Colonic mucosa (tissue), 4 donors: ENCODE measurements at places on chromosomes 6 and 20.

- no peak for DNase-seq
These were observed 85.2 kb downstream of the RAMACL start for GRCh38 chr6:166501246-166501645.

GRCh38 chr6:3500262-3501014 is 43.6 kb upstream of the SLC22A23 start:
- no peak for DNase-seq

- no peak for DNase-seq
These were observed 35.3 kb downstream of the TMEM181 start for GRCh38 chr6:158595223-158595622.

DNA sequence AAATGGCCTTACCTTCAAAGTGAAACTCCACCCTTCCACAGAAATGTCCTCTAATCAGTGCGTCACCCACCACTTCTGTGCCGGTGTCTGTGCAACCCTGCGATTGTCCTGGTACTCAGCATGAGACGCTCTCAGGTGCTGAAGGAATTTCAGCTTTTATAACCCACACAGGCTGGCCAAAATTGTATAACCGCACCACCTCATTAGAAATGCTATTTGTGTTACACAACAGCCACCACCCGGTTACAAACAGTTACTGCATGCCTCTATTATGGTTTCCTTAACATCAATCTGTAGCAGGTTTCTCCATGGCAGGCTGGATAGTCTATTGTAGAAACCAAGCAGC is 51.5 kb downstream of the SLC23A2 start:
- DNase-seq = peak; percentile 33

- no peak for DNase-seq
These were observed 36.6 kb upstream of the NHSL1 start for GRCh38 chr6:138535728-138536455.

- DNase-seq = no peak
These were observed 30.4 kb downstream of the ZC2HC1B start for GRCh38 chr6:143894655-143895054.

GRCh38 chr6:143732536-143732935 is 54.8 kb downstream of the PHACTR2 start:
- DNase-seq = no peak

DNA sequence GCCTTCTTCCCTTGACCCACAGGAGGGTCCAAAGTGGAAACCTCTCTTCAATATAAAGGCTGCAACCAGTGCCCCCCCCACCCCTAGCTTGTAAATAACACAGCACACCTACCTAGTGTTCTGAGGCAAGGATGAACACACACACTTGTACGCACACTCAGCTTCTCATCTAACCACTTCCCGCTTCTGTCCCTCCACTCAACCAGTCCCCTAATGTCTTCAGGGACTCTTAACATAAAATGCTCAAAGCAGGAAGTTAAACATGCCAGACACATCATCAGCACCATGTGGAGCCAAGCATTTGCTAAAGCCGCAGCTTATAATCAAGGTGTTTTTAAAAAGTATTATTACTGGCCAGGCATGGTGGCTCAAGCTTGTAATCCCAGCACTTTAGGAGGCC is 35.3 kb downstream of the FOXQ1 start:
- no peak for DNase-seq

GRCh38 chr6:125821825-125822281 is 31.1 kb downstream of the NCOA7 start:
- DNase-seq = peak; percentile 80

DNA sequence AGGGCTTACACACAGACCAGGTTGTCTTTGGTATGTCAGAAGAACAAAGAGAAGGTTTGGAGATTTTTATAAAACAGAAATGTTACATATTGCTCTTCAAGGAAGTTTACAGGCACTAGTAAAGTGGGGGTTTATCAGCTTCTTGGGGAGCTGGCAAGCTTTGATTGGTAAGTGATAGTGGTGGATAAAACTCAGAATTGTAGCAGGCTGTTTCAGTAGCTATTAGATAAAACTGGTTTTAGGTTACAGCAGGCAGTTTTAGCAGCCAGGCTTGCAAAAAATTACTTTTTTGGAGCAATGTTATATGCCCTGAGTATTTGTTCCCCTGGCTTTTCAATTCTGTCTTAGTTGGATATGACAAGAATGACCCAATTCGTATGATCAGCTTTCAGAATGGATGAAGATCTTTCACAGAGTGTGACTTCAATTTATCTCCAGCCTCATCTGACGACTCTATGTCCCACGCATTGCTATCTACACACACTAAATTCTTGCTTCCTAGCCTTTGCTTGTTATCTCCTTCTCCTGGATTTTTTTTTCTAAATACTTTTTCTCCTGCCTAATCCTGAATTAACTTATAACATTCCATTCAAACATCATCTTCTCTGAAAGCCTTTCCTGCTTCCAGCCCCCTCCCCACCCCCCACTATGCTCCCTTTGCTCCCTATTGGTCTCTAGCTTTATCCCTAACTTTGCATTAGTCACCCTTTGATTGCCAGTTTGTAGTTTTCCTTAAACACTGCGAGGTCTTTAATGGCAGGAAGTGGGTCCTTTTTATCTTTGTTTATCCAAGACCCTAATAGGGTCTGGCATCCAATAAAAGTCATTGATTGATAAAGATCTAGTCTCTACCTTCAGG is 1.0 kb upstream of the TOMM34 start:
- no peak for DNase-seq

DNA sequence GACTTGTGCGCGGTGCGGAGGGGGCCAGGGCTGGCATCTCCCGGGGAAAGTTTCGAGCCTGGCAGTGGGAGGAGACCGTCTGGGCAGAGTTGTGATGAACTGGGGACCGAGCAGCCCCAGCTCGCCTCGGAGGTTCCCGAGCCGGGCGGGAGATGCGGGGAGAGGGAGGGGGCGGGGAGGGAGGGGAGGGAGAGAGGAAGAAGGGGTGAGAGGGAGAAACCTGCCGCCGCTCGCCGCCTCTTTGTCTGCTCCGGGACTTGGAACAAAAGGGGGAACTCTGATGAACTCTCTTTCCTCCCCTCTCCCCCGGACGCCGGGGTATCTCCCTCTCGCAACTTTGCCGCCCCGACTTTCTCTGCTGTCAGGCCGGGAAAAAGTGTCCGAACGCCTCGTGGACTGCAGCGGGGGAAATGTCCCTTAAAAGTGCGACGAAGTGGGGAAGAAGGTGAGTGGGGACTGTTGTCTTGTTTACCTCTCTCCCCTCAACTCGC is 72.7 kb downstream of the SOX4 start:
- DNase-seq = peak; percentile 18
